ENCODE measurements at places on chromosomes 4 and X.

DNA sequence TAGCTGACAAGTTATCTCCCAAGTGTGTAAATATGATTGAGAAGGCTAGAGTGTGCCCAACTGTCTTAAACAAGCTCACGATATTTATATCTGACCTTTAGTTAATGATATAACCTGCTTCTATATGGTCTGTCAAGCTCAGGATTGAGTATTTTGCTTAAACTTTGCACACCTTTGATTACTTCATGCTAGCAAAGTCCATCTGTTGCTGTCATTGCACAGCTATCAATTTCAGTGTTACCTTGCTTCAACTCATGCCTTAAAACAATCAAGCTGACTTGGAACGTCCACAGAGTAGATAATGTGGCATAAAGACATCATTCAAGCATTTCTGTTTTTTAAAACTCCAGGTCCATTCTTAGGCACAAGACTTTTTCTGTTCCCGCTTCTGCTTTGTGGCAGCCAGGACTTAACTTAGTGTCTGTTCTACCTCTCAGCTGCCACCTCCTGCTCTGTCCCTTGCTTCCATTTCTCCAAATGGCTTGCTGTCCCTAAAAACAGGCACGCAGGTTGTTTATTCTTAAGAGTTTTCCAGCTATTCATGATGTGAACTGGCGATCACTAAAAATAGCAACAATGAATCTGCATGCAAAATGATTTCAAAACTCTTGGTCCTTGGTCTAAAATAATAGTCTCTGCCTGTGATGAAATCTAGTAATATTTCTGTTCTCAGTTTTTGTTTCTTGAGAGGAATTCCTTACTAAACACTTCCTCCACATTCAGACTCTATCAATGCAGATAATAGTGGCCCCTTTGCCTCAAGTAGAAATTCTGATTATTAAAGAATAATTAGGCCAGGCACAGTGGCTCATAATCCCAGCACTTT lies 16.3 kb upstream of the NEIL3 start:
- DNase-seq = no peak

DNA sequence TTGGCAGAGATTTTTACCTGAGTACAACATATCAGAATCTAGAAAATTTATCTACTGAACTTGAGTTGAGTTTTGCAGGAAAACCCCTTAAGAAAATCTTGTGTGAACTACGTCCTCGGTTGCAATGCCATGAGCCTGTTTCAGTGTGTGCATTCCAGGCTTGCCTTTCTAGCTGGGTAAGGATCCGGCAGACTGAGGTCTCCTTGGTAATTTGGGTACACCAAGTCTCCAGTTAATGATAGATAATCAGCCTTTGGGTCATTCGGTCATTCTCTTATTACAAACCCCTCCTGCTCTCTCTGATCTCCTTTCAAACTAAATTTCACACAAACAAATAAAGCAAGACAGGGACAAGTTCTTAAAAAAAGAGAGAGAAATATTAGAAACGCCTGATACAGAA lies 5.9 kb upstream of the HAND2 start:
- DNase-seq = no peak

DNA sequence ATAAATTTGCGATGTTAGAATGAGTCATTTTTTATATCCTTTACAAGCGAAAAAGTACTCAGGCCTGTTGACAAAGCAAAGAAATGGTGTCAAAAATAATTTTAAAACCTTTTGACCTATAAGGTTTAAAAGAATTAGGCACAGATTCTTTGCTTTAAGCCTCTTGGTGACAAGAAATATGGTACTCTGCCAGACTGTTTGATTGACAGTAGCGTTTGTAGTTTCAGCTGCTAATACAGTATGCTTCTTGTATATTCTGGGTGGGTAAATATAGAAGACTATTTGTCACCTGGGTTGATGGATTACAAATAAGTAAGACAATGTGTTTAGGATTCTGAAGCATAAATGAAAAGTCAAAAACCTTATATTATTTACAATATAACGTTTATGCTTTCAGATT lies 193.1 kb upstream of the PITX2 start:
- no peak for DNase-seq

DNA sequence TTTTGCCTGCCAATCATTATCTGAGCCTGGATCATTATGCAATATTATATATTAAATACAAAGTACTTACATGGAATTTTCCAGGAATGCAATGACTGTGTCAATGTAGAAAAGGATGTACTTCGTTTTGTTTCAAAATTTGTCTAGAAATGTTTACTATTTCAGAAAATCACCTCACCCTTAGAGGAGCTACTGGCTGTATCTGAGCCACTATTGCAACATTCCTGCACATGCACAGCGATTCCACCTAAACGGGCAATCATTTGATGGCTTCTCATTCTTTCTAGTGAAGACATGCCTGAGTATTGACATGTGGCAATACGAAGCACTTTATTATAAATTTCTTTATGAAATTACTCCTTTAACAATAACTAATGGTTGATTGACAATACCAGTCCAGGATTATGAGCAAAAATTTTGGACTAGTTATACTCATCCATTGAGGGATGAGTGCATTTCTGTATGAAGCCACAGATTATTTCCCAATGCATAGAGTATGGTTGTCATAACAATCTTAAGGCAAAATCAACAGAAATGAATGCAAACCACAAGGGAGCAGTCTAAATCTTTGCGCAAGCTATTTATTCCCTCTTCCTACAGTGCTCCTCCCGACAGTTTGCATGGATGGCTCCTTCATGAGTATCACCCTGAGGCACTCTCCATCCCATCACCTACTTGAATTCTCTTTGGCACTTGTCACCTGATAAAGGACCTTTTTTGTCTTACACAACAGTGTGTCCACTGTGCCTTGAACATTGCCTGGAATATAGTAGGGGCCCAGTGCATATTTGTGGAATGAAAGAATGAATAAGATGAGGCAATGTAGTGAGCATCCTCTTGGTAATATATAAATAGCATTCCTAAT lies 35.8 kb upstream of the MMAA start:
- DNase-seq = no peak

- no peak for DNase-seq
Observed at GRCh38 chr4:504076-504475, 5.1 kb downstream of the PIGG start.

DNA sequence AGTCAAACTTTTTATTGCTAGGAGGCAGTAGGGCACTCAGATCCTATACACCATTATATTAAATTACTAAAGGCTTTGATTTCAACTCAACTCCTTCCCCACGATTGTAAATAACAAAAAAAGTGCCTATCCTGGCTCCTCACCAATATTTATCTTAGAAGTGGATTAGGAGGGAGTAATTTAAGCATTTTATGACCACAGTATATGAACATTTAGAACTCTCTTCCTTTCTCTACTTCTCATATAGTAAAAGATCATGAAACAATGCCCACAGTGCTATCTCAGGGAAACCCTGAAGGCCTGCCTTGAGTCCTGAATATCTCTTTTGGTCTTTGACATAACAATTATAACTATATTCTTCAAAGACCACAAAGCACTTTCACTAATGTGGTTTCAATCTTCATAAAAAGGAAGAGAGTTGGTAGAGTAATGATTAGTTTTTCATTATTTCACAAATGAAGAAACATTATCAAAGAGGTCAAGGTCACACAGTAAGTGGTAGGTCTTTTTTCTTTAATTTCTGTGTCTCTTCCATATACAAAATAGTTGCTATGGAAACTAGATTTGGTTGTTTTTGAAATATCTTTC lies 29.1 kb upstream of the ADH1C start:
- no peak for DNase-seq

DNA sequence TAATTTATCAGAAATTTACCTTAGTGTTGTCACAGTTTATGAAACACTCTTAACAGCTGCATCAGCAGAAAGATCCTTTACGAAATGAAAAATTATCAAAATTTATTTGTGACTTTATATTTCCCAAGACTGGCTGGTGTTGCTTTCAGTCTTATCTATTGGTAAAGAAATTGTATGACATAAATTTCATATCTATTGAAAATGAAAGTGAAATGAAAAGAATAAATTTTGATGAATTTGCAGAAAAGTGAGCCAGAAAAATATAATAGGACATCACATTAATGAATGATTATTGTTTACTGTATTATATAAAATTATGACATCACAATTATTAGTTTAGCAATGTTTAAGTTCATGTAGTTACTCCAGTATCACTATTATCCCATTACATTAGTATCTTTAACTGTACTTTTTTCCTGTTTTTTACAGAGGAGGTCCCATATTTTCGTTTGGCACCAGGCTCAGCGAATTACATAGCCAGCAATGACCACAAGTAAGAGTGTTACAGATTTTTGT lies 13.2 kb upstream of the TMEM165 start:
- DNase-seq = no peak

GRCh38 chr4:82462415-82462831 lies 32.0 kb downstream of the ENOPH1 start:
- peak; percentile 73 for DNase-seq

- no peak for DNase-seq
Observed at GRCh38 chr4:184376126-184376838, 98.1 kb downstream of the IRF2 start.

DNA sequence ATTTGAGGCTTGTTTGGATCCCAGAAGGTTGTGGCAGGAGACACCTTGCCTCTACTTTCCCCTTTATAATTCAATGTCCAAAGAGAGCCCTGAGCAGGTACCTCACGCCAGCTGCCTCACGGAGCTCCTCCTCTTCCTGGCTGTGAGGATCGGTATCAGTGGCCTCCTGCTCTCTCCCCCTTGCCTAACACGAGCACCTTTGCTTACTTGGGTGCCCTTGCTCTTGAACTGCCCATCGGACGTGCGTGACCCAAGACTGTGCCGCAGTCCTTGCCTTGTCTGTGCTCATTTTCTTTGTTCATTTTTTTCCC lies 27.8 kb upstream of the MSANTD1 start:
- DNase-seq = no peak

DNA sequence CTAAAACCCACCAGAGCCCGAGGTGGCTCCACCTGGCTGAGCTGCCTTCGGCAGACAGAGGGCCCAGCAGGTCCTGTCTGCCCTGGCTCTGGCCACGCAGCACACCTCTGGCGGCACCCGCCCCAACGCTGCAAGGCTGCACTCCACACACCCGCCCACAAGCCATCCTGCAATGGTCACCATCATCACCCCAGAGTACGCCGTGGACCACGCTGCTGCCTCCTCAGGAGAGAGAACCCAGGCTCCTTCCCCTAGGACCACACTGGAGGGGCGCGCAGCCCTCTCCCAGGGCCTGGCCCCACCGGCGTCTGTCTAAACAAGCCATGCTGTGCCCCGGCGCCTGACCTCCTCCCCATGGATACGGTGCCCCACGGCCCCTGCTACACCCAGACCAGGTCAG lies 39.6 kb upstream of the CPLX1 start:
- DNase-seq = no peak

- DNase-seq = no peak
Observed at GRCh38 chrX:103063191-103063845, 653 bp downstream of the BEX1 start.

GRCh38 chr4:68256284-68256683 lies 10.8 kb upstream of the TMPRSS11B start:
- no peak for DNase-seq

DNA sequence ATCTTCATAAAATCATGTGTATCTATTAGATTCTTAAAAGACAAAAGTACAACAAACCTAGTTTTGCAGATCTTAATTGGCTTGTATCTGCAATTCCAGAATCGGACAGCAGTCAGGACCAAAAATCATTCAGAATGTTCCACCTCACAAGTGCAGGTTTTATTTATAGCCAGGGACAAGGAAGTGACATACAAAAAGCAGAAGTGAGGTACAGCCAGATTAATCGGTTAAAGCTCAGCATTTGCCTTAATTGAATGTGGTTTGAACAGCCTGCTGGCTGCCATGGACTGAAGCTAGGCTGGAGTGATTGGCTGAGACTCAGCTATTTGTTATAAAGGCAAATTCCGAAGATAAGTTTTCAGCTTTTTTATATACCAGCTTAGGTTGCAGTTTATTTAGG lies 932.6 kb downstream of the C4orf33 start:
- no peak for DNase-seq

GRCh38 chr4:173434231-173434630 lies 35.3 kb upstream of the SCRG1 start:
- DNase-seq = no peak

GRCh38 chrX:104211187-104211586 lies 43.5 kb downstream of the ESX1 start:
- no peak for DNase-seq

DNA sequence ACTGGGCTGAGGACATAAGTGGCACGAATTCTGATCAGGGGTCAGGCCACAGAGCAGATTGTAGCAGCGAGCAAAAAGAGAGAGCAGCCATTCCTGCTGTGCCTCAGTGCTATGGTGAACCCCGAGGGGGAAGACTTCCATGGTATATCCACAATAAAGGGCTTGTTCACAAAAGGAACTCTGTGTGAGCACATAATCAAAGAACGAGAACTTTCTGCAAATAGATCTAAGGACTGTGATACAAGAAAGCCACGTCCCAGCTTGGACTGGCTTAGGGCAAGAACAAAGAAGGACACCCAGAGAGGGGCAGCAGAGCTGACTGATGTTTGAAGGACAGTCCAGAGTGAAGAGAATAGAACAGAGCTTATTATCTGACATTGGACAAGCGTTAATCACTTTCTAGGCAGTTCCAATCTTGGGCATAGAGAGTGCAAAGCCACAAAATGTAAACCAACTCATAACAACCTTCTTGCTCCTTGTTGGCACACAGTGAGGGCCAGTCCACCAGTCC lies 24.0 kb downstream of the PPEF2 start:
- no peak for DNase-seq

DNA sequence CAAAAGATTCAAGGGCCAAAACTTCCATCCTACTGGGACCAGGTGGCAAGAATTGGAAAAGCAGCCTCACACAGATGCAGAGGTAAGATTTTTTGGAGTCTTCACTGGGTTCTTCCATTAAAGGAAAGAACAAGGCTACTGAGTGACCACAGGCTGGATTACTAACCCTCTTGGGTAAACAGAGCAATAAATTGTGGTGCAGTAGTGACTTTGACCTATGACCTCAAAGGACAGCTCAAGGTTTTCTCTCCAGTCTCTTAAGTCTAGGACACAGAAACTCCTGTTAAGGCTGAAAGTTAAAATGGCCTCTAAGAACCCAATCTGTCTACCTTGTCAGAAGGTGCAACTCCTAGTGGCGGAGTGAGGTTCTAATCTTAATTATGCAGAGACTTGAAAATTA lies 464.9 kb downstream of the SMARCA1 start:
- no peak for DNase-seq

GRCh38 chrX:47215291-47215900 lies 3.1 kb upstream of the CDK16 start:
- DNase-seq = no peak

- DNase-seq = no peak
Observed at GRCh38 chr4:146654687-146655520, 16.2 kb downstream of the POU4F2 start.

- peak; percentile 79 for DNase-seq
Observed at GRCh38 chr4:185165605-185166063, 22.6 kb downstream of the SLC25A4 start.

Measured in T-helper 1 cell (primary cell).